ENCODE measurements at places on chromosomes 6 and 20.

DNA sequence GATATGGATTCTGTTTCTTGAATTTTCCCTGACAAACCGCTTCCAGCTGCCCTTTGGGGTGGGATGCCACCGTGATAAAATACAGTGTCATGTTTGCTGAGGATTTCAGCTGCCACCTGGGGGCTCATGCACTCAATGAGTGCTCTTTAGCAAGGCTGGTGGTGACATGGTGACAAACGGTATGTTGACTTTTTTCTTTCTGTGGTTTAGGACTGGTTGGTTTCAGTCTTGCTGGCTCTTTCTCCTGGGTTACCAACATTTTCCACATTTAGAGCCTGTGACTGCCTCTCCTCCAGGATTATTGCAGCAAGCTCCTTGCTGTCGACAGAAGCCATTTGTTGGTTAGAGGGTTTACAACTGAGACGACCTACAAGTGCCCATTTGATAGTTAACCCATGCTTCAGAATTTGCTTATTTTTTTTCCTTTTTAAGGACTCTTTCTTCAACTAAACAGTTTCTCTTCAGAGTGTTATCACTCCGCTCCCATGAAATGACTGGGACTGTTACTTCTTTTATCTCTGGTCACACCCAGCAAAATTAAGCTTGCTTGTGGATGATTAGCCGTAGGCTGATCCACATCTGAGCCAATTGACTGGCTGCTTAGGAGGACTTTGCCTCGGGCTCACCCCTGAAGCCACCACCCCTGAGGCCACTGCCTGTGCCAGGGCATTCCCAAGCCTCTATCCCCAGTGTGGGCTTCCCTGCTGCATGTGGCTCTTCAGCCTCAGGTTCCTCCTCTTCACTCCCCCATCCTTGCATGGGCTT, 48.4 kb upstream of the CDYL start:
- DNase-seq, result no peak

- peak; percentile 52 for DNase-seq
Measured at GRCh38 chr6:34358389-34358905, 34.0 kb downstream of the NUDT3 start.

DNA sequence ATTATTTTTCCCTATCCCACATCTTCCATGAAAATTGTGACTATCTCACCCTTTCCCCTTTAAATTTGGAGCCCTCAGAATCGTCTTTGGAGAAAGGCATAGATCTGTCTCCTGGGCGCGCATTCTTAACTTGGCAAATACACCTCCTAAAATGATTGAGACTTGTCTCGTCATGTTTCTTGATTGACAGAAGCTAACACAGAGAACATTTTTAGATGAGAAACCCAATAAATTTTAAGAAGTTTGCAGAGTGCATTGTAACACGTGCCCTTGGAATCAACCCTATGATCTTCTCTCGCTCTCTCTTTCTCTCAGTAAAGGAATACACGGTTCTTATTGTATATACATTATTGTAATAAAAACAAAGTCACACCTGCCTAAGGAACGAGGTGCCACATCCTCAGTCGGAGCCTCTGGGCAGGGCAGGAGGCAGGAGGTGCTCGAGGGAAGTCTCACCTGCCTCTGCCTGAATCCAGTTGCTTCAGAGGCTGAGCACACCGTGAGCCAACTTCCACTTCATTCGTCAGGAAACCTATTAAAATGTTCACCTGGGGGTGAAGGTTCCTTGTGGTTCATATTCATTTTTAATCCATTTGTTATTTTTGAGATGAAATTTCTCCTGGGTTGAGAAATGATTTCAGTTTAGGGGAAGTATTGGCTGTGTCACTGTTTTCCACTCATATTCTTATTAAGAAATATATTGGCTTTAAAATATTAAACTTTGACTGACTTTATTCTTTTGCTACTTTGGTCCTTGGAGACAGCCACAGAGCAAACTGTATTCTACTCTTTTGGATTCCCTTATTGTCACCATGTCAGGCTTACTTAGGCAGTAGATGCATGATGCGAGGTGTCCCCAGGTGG, 90.5 kb upstream of the THBS2 start:
- DNase-seq, result no peak

GRCh38 chr6:40268166-40268565, 319.0 kb downstream of the LRFN2 start:
- DNase-seq, result no peak

DNA sequence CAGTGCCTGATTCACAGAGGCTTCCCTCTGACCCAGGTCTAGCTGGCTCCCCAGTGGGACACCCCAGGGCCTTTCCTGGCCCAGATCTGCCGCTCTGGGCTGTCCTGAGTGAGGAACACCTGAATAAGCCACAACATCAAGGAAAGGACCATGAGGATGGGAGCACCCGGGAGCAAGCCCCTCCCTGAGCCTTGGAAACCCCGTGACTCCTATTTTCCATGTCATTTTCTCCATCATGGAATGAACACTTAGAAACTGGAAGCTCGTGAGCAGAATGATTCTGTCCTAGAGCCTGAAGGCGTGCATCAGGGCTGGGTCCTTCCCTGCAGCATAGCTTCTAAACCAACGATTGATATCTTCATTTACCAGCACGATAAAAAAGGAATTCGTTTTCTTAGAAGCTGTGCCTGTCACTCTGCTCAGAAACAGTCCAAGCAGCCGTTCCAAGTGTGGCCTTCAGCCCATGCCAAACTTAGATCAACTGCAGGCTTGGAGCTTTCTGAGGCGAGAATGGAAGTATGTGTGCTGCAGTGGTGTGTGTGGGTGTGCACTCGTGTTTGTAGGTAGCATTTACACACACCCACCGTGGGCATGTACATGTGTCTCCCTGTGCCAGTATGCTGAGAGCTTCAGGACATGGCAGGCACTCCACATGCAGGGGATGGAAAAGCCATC, 83.2 kb upstream of the FOXC1 start:
- DNase-seq, result no peak

GRCh38 chr6:117505311-117505710, 22.8 kb downstream of the DCBLD1 start:
- DNase-seq, result no peak

Data from SK-N-SH (cell line).